ENCODE measurements at places on chromosomes 11 and 22. TPM values are rescaled to one million over a fixed set of nuclear protein-coding genes. Genes with fewer than 3 reads are reported as not detected.

DNA sequence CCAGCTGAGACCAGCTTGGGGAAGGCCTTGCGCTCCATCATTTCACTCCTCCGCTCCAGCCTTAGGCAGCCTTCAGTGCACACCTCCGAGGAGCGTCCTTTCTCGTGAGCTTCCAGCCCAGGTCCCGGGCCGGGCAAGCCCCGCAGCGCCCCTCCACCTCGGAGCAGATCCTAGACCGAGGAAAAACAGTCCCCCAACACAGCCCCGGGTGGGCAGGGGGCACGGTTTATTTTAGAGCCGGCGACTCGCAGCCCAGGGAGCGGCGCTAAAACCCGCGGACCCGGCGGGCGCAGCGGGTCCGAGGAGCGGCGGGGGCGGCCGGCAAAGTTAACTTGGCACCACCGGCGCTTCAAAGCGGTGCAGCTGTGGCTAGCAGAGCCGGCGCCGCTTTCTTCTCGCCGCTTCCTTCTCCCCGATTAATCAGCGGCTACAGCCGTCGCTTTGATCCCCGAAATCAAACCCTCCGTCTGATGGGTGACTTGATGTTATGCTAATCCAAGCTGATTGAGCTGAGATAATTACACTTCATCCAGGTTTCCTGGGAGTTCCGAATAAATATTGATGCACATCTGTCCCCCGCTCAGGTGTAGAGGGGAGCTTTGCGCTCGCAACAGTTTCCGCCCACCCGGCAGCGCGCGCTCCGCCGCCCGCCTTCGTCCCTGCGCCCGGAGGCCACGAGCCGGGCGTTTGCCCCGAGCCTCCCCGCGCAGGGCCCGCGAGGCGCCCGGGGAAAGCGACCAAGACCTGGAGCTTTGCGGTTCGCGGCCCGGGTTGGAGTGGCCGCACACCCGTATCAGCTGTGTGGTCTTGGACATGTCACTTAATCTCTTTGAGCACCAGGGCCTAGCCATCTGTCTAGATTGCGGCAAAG is 192.7 kb downstream of the BUD13 start:
- no peaks in the 10 kb centered on the region for H3K4me1 ChIP-seq
- no peak for DNase-seq

DNA sequence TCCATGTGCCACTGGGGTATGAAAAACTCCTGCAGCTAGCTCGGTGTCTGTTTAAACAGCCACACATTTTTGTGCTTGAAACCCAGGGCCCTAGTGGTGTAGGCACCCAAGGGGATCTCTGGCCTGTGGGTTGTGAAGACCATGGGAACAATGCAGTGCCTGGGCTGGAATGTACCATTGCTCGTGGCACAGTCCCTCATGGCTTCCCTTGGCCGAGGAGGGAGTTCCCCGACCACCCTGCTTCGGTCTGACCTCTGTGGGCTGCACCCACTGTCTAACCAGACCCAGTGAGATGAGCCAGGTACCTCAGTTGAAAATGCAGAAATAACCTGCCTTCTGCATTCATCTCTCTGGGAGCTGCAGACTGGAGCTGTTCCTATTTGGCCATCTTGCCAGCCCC is 214.0 kb downstream of the TRPC6 start:
- H3K36me3 ChIP-seq, result no peaks in the 10 kb centered on the region
- H3K4me1 ChIP-seq, result no peaks in the 10 kb centered on the region
- no peak overlapping the region for H3K27ac ChIP-seq
- no peak overlapping the region for H3K4me3 ChIP-seq
- H3K27me3 ChIP-seq, result no peaks in the 10 kb centered on the region

- peaks cover 5% of the 10 kb centered on the region for H3K36me3 ChIP-seq
- no peaks in the 10 kb centered on the region for H3K27me3 ChIP-seq
- no peak overlapping the region for H3K27ac ChIP-seq
- DNase-seq, result no peak
- H3K4me1 ChIP-seq, result peaks cover 17% of the 10 kb centered on the region
Measured at GRCh38 chr11:33733980-33734379, 2.2 kb downstream of the CD59 start.

GRCh38 chr11:31218847-31219246 is 150.7 kb downstream of the DCDC1 start:
- no peak overlapping the region for H3K27ac ChIP-seq
- H3K4me1 ChIP-seq, result no peaks in the 10 kb centered on the region
- peaks cover 2% of the 10 kb centered on the region for H3K27me3 ChIP-seq

DNA sequence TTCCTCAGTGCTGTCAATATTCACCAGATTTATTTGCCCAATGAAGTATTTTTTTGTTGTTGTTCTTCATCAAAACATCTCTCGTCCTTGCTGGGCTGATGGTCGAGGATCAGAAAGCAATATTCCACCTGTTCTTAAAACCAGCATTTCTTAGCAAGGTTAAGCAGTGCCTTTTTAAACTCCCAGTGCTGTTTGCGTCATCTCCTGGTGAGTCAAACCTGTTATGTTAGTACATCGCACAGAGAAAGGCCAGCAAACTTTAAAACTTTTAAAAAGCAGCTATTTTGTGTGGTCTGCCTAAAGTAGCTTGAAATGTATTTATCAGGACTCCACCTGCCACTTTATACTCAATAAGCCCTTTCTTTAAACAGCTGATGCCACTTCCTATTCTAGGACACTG is 802.0 kb downstream of the KCNA4 start:
- peaks cover 2% of the 10 kb centered on the region for H3K27me3 ChIP-seq
- no peak for DNase-seq
- no peak overlapping the region for H3K27ac ChIP-seq
- H3K4me3 ChIP-seq, result no peak overlapping the region
- H3K4me1 ChIP-seq, result no peaks in the 10 kb centered on the region
- no peaks in the 10 kb centered on the region for H3K36me3 ChIP-seq

GRCh38 chr11:94740083-94741021 is 27.8 kb upstream of the AMOTL1 start:
- peak; percentile 46 for DNase-seq
- H3K36me3 ChIP-seq, result peaks cover 4% of the 10 kb centered on the region
- peak overlapping the region; percentile 93 for H3K4me3 ChIP-seq
- peaks cover 9% of the 10 kb centered on the region for H3K27me3 ChIP-seq
- H3K27ac ChIP-seq, result peak overlapping the region; percentile 36

GRCh38 chr22:25764270-25765015 is 22.5 kb downstream of the MYO18B start:
- H3K4me1 ChIP-seq, result no peaks in the 10 kb centered on the region
- peaks cover 6% of the 10 kb centered on the region for H3K36me3 ChIP-seq
- no peak for DNase-seq
- no peak overlapping the region for H3K4me3 ChIP-seq
- no peaks in the 10 kb centered on the region for H3K27me3 ChIP-seq

DNA sequence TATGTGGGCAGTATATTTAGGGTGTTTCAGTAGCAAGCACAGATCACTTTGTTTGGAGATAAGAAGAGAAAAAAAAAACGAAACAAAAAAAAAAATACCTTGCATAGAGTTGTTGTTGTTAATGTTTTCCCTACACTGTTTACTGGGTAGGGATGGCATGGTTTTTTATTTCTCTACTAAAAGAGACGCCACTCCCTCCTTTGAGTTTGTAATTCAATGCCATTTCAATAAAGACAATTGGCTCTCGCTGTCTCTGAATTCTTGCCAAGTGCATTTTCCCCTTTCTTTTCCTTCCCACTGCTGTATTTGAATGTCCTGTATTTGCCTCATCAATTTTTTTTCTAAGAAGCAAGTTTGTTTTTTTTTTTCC is 213.9 kb upstream of the UBASH3B start:
- H3K4me3 ChIP-seq, result no peak overlapping the region
- peaks cover 4% of the 10 kb centered on the region for H3K27me3 ChIP-seq
- no peak overlapping the region for H3K27ac ChIP-seq
- no peaks in the 10 kb centered on the region for H3K36me3 ChIP-seq
- DNase-seq, result no peak
- peaks cover 3% of the 10 kb centered on the region for H3K4me1 ChIP-seq

DNA sequence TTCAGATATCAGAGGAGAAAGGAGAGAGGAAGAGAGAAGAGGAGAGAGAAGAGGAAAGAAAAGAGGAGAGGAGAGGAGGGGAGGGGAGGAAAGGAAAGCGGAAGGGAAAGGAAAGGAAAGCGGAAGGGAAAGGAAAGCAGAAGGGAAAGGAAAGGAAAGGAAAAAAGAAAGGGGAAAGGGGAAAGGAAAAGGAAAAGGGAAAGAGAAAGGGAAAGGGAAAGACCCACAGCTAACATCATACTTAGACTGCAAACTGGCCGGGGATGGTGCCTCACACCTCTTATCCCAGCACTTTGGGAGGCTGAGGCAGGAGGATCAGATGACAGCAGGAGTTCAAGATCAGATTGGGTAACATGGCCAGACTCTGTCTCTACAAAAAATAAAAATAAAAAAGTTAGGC is 11.4 kb downstream of the CHEK2 start:
- no peaks in the 10 kb centered on the region for H3K4me1 ChIP-seq
- no peak overlapping the region for H3K4me3 ChIP-seq
- peaks cover 9% of the 10 kb centered on the region for H3K36me3 ChIP-seq
- DNase-seq, result no peak
- no peak overlapping the region for H3K27ac ChIP-seq

- no peaks in the 10 kb centered on the region for H3K27me3 ChIP-seq
- no peaks in the 10 kb centered on the region for H3K36me3 ChIP-seq
- no peak for DNase-seq
- no peak overlapping the region for H3K4me3 ChIP-seq
- no peak overlapping the region for H3K27ac ChIP-seq
- no peaks in the 10 kb centered on the region for H3K4me1 ChIP-seq
Measured at GRCh38 chr11:88384004-88384668, 46.6 kb upstream of the CTSC start.

DNA sequence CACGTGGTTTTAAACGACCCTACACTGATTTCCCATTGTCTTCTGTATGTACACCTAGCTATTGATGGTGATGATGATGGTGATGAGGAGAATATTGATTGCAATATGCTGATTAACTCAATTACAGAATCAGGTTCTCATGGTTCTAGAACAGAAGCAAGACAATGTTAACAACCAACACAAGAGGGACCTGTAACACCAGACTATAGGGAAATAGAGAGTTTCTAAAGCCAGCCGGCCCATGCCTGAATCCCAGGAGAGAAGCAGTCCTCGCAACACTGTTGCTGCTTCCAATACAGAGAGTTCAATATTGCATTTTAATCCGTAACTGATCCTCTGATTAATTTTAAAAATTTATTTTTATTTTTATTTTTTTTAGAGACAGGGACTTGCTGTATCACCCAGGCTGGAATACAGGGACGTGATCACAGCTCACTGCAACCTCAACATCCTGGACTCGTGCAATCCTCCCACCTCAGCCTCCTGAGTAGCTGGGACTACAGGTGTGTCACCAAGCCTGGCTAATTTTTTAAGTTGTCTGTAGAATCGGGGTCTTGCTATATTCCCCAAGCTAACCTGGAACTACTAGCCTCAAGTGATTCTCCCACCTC is 22.2 kb upstream of the UBASH3B start:
- DNase-seq, result peak; percentile 30
- H3K4me1 ChIP-seq, result peaks cover 25% of the 10 kb centered on the region
- no peak overlapping the region for H3K27ac ChIP-seq
- H3K27me3 ChIP-seq, result peaks cover 4% of the 10 kb centered on the region

GRCh38 chr11:73582653-73583052 is 15.3 kb downstream of the FAM168A start:
- no peak overlapping the region for H3K4me3 ChIP-seq
- no peaks in the 10 kb centered on the region for H3K4me1 ChIP-seq
- peaks cover 6% of the 10 kb centered on the region for H3K36me3 ChIP-seq
- no peak overlapping the region for H3K27ac ChIP-seq

DNA sequence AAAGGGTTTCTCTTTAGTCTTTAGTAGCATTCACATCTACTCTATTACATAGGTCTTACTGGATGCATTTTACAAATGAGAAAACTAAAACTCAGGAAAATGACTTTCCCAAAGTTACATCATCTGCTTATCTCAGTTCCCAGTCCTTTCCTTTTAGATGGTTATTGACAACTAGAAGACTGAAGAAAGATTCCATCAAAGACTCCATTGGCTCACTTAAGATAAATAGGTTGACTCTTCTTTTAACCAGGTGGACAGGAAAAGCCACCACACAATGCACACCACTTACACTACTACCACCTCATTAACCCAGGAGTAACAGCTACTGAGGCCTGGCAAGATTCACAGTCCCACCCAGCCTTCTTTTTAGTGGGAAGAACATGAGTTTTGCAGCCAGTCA is 123.6 kb downstream of the TRIM44 start:
- DNase-seq, result no peak
- peak overlapping the region; percentile 83 for H3K27ac ChIP-seq
- peaks cover 3% of the 10 kb centered on the region for H3K27me3 ChIP-seq
- no peaks in the 10 kb centered on the region for H3K36me3 ChIP-seq
- H3K4me1 ChIP-seq, result peaks cover 27% of the 10 kb centered on the region
- peak overlapping the region; percentile 16 for H3K4me3 ChIP-seq

GRCh38 chr11:35151241-35151640 is 12.3 kb downstream of the CD44 start:
- H3K4me1 ChIP-seq, result peaks cover 35% of the 10 kb centered on the region
- peaks cover 26% of the 10 kb centered on the region for H3K36me3 ChIP-seq
- H3K27ac ChIP-seq, result peak overlapping the region; percentile 1
- no peak for DNase-seq

- H3K27ac ChIP-seq, result no peak overlapping the region
- no peaks in the 10 kb centered on the region for H3K4me1 ChIP-seq
- DNase-seq, result no peak
- no peaks in the 10 kb centered on the region for H3K36me3 ChIP-seq
Measured at GRCh38 chr11:47856186-47856585, 8.0 kb upstream of the NUP160 start.

DNA sequence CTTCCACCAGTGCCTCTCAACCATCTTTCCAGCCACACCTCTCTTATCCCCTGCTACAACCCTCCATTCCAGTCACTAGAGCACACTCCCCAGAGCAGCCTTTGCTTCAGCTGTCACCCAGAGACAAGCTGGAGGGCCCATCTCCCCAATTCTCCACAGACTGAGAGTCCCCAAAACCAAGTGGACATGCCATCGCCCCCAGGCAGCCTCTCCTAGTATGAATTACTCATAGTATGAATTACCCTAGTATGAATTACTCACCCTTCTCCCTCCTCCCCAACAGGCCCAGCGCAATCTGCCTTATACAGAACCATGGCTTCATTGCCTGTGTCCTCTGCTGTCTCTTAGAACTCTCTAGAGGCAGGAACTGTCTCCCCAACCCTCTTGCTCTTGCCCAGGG is 24.8 kb downstream of the MYH9 start:
- H3K27me3 ChIP-seq, result peaks cover 23% of the 10 kb centered on the region
- no peak for DNase-seq
- H3K27ac ChIP-seq, result peak overlapping the region; percentile 76

- no peaks in the 10 kb centered on the region for H3K4me1 ChIP-seq
- H3K36me3 ChIP-seq, result no peaks in the 10 kb centered on the region
- no peak overlapping the region for H3K27ac ChIP-seq
- no peak for DNase-seq
- H3K27me3 ChIP-seq, result peaks cover 2% of the 10 kb centered on the region
Measured at GRCh38 chr11:19392321-19392720, 151.6 kb upstream of the E2F8 start.

DNA sequence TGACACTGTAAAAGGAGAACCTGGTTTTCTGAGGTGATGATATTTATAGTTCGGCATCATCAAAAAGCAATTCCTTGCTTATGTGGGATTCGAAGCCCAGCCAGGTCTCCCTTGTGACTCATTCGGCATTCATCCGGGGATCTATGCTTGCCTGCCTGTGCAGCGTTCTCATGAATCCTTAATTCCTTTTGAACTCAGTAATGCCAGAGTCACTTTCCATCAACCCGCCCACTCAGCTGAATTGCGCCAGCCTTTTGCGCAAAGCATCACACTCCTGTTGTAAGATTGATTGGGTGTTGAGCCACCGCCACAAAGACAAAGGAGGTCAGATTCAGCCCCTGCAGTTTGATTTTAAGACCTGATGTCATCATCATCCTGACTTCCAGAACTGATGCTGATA is 128.6 kb downstream of the SLC17A6 start:
- H3K36me3 ChIP-seq, result no peaks in the 10 kb centered on the region
- DNase-seq, result no peak
- H3K4me3 ChIP-seq, result no peak overlapping the region
- no peaks in the 10 kb centered on the region for H3K4me1 ChIP-seq
- no peak overlapping the region for H3K27ac ChIP-seq

ART1 gene
- total RNA-seq, result not detected

KCTD14 gene
- 0.97 TPM for total RNA-seq

SNX19 gene
- total RNA-seq, result 47.9 TPM

ANGPTL5 gene
- total RNA-seq, result not detected

OR2D2 gene
- total RNA-seq, result 0.64 TPM
